Stimulated activated memory B cell treated with anti-CD40 and anti-IgM and Interleukin-4, amounts not matched to agents 10 μg/mL and 1 μg/mL and 100 μg/mL, for 72 hours (primary cell): ENCODE measurements at places on chromosomes 3 and 15.
A peak's percentile ranks its signal among the peaks of the same experiment; 100 is the strongest.

GRCh38 chr3:174949523-174949922, 90.4 kb downstream of the NAALADL2 start:
- ATAC-seq, result no peak

DNA sequence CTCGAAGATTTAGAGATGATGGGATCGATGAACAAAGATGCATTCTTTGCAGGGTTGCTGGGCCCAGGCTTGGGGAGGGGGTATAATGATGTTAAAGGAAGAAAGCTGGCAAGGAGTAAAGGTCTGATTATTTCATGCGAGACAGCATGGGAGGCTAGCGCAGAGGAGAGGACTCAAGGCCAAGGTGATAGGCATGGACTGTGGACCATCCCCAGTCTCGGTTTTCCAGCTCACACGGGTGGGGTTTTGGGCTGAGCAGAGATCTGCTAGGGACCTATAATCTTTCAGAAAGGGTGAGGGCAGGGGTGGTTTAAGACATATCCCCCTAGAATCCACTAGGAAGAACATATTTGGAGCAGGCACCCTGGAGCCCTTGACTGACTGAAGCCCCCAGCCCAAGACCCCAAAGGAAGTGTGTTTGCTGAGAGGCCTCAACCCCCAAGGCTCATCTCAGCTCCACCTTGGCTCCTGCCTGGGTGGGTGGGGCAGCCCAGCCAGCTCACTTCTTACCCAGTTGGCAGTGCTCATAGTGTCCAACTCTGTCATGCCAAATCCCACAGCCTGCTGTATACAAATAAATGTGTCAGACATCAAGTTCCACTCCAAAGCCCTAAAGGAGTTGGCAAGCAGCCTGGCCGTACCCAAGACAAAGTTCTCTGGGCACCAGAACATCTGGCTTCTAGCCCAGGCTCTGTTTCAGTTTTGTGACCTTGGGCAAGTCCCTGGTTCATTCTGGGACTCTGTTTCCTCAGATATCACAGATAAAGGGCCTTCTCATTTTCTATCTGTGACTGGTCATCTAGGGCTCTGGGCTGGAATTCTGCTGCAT, 17.9 kb downstream of the ACSBG1 start:
- no peak for ATAC-seq

- no peak for ATAC-seq
These were observed 36.3 kb downstream of the MESD start for GRCh38 chr15:80953001-80953952.

- ATAC-seq, result peak; percentile 32
These were observed 69.6 kb upstream of the ATP13A3 start for GRCh38 chr3:194556086-194557056.

DNA sequence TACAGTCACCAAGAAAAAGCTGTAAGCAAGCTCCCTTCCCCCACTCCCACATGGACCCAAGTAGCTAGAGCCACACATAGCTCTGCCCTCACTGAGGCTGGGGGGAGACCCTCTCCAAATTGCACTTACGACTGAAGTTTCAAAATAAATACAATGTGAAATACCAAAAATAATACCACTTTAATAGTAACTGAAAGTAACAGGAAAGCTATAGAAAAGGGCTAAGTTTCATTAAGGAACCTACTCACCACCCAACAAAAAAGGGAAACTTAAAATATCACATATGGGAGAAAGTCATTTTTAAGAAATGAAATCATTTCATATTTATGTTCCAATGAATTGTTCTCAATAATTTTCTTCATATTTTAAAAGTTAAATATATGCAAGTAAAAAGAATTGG, 130.4 kb upstream of the UBE2E2 start:
- no peak for ATAC-seq

DNA sequence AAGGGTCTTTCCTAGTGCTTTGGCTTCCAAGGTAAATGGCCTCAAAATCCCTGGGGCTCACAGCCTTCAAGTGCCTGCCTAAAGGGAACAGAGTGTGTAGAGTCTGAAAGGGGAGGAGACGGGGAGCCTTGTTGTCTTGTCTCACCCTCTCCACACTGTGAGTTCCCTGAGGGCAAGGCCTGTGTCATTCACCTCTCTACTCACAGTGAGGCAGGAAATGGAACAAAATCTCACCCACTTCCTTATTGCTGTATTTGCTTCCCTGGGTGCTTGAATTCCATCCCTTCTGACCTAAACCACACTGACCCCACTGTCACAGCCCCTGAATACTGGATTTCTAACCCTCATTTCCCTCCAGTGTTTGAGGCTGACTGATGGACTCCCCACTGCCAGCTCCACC, 197.5 kb downstream of the EPHB1 start:
- peak; percentile 37 for ATAC-seq

GRCh38 chr15:97995192-97995591, 34.7 kb downstream of the ARRDC4 start:
- ATAC-seq, result no peak

- ATAC-seq, result no peak
These were observed 40.0 kb downstream of the CTXND1 start for GRCh38 chr15:80211976-80212375.

DNA sequence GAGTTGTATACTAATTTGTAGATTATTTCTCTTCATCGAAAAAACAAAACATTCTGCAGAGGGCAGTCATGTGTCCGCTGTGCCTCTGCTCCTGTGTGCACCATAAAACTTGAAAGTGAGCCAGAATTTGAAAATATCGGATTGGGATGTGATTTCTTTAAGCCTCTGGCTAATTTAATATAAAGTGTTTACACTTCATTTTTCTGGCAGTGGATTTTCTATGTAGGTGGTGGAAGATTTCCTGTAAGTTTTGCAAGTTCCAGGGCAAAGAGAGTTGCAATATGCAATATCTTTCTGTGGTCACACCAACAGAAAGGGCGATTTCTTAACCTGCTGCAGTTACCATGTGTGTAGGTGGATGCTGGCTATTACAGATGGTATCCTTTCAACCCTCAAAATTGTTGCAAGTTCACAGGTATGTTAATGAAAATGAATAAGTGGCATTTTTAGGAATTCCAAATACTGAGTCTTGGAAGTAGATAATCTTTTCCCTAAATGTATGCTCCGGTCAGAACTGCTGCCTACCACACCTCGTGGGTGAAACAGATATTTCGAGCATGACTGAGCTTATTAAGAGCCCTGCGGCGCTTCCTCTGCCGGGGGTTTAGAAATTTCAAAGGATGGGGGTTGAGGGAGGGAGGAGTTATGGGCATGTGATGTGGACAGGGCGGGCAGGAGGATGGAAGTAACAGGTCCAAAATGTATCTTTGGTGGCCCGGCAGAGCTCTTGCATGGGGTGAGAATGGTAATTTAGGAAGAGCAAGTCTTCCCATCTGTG, 134.0 kb downstream of the PGPEP1L start:
- peak; percentile 64 for ATAC-seq

DNA sequence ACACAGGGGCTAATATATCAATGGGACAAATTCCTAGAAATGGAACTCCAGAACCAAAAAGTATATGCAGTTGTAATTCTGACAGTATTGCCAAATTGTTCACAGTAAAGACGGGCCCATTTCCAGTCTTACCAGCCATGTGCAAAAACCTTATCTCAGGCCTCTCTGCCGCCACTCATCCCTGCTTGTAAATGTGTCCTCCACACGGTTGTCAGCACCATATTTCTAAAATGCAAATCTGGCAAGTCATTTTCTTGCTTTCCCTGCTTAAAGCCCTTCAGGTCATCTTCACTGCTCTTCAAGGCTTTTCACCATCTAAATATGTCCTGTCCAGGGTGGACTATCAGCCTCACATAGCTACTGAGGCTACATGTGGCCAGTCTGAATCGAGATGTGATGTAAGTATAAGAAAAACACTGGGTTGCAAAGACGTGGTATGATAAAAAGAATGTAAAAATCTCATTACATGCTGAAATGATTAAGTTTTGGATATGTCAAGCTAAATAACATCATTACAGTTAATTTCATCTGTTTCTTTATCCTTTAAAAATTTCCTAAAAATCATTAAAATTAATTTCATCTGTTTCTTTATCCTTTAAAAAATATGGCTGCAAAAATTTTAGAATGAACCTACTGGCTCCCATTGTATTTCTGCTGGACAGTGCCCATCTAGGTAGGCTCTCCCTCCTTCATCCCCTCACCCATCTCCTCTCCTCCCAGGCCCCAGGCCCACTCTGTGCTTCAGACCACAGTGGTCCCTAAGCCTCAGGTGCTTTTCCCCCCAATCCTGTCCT, 980 bp downstream of the PARP9 start:
- ATAC-seq, result no peak

DNA sequence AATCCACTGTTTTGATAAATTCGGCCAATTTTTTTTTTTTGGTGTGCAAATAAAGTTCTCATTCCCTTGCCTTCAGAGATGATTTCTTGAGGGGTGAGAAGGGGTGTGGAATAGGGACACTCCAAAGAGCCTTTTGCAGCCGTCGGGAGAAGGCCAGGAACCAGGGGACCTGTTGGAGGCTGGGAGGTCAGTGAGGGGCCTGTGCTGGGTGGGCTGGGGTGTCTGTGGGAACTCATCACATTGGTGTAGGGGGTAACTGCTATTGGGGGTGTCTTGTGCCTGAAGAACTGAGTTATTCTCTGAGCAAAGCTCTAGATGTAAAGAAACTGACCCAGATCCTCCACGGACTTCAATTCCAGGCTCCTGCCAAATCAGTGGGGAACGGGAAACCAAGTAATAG, 13.5 kb upstream of the SKIC8 start:
- no peak for ATAC-seq

DNA sequence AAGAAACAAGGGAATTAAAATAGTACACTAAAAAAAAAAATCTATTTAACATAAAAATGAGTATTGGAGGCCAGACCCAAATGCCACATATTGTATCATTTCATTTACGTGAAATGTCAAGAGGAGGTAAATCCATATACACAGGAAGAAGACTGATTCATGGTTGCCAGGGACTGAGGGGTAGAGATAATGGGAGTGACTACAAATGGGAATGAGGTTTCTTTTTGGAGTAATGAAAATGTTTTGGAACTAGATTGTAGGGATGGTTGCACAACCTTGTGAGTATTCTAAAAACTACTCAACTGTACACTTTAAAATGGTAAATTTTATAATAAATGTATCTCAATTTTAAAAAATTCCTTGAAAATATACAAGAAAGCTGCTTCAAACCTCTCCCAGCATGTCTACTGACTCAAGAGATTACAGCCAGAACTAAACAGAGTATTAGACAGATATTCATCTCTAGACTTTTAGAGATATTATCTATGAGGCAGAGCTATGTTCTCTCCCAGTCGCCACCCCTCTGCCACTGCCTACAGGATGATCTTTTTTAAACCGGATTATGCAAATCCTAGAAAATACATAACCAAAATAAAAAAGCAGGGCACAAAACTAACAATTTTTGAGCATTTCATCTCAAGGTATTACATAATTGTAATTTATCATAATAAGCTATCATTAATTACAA, 6.2 kb downstream of the HLTF start:
- no peak for ATAC-seq
